ENCODE measurements at places on chromosomes 7 and 10. TPM values are rescaled to one million over a fixed set of nuclear protein-coding genes. Genes with fewer than 3 reads are reported as not detected.

The PRTFDC1 gene
- polyA plus RNA-seq, result 9.7 TPM

DNA sequence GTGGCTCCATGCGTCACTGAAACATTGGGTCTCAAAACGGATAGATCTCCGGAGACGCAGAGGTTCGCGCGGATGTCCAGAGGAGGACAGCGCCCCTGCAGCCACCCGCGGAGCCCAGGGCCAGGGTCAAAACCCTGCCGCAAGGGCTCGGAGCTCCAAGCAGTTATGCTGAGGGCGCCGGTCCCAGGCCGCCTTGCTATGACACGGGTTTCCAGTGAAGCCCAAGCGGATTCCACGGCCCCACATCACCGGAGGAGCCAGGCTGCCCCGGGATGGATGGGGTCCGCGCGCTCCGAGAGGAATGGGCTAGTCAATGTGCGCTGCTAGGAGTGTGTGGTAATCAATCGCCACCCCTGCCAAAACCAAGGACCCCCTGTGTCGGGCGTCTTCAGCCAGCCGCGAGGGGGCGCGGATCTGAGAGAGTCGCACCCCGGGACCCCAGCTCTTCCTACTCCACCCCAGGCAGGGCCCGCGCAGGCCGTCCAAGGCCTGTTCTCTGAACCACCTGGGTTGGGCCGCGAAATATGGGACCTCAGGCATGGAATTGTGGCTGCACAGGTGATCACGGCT, 5.6 kb upstream of the EMX2 start:
- DNase-seq, result no peak
- H3K36me3 ChIP-seq, result no peaks in the 10 kb centered on the region
- H3K4me3 ChIP-seq, result no peak overlapping the region
- H3K27ac ChIP-seq, result no peak overlapping the region

DNA sequence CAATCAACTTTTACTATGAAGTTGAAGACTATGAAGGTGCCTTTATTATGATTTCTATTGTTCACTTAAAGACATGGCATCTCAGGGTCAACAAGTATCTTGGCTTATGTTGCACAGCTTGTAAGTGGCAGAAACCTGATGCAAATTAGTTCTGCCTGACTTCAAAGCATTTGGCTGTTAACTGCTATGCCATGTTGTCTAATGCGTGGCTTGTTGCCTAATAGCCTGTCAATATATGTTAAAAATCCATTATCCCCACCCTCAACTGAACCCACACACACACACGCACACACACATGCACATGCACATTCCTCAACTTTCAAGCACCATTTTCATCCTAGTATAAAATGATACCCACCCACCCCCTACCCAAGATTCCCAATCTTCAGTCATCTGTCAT, 217.1 kb downstream of the NRG3 start:
- H3K36me3 ChIP-seq, result no peaks in the 10 kb centered on the region
- H3K4me3 ChIP-seq, result no peak overlapping the region
- H3K27ac ChIP-seq, result no peak overlapping the region
- DNase-seq, result no peak

DNA sequence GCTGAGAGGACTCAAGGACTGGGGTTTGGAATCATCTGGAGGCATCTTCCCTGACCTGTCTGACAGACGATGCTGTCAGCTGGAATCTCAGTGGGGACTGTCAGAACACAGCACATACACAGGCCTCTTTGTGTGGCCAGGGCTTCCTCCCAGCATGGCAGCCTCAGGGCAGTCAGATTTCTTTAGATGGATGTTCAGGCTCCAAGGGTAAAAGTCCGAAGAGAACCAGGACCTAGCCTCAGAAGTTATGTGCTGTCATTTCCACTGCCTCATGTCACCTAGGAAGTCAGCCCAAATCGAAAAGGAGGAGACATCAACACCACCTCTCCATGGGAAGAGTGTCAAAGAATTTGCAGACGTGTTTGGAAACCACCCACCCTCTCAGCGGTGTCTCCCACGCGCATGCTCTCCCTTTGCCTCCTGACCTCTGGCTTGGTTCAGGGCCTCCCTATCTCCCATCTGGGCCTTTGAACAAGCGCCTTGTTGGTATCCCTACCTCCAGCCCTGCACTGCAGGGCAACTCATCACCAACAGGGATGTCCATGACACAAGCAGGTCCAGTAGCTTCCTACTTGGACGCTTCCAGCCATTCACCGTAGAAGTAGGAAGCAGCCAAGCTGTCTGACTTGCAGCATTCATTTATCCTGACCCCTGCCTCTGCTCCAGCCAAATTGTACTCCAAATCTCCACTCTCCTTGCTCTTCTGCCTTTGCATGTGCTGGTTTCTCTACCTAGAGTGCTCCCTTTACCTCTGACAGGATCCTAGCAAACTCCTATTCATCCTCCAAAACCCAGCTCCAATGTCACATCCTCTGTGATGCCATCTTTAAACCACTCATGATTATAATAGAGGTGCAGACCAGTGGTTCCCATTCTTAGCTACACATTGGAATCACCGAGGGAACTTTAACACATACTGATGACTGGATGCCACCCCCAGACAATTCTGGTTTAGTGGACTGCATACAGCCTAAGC, 121.6 kb downstream of the OAT start:
- no peaks in the 10 kb centered on the region for H3K27me3 ChIP-seq
- H3K27ac ChIP-seq, result no peak overlapping the region
- no peak for DNase-seq
- H3K4me3 ChIP-seq, result no peak overlapping the region

- no peaks in the 10 kb centered on the region for H3K4me1 ChIP-seq
- no peaks in the 10 kb centered on the region for H3K27me3 ChIP-seq
- H3K27ac ChIP-seq, result no peak overlapping the region
- no peaks in the 10 kb centered on the region for H3K36me3 ChIP-seq
- no peak for DNase-seq
Measured at GRCh38 chr7:38558761-38559345, 72.3 kb downstream of the AMPH start.

GRCh38 chr10:103911021-103911459, 6.9 kb downstream of the STN1 start:
- DNase-seq, result no peak
- peaks cover 7% of the 10 kb centered on the region for H3K4me1 ChIP-seq
- H3K27me3 ChIP-seq, result no peaks in the 10 kb centered on the region

The ITGB8 gene
- polyA plus RNA-seq, result 37.7 TPM

DNA sequence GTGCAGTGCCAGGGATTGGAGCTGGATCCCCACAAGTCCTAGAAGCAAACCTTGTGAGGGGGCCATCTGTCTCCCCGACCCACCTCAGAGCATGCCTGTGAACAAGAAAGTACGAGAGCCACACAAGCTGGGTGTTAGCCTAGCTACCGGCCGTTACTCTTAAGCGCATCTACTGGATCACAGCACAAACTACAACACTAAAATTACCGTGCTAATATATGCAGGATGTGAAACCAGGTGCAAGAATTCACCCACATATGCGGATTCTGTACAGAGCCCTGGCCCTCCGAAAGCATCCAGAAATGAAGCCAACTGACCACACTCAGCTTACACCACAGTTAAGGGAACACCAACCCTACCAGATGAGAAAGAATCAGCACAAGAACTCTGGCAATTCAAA, 16.0 kb upstream of the PRSS1 start:
- no peak for DNase-seq
- H3K4me3 ChIP-seq, result no peak overlapping the region
- H3K27ac ChIP-seq, result no peak overlapping the region
- H3K27me3 ChIP-seq, result no peaks in the 10 kb centered on the region
- no peaks in the 10 kb centered on the region for H3K4me1 ChIP-seq

DNA sequence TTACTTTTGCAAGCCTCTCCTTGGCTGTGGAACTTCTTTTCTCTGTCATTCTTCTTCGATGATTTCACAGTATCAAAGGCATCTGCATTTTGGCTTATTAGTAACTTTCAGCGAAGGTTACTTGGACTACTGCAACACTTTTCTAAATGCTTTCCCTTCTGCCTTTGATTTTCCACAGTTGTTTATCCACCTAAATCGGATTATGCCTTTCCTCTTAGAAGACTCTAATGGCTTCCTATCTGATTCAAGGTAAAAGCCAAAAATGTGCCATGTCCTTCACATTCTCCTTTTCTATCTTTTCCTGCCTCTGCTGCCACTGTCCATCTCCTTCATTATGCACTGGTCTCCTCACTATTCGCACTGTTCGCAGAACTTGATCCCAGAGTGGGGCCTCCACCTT, 1606.3 kb upstream of the LRRTM3 start:
- no peak overlapping the region for H3K4me3 ChIP-seq
- H3K27me3 ChIP-seq, result no peaks in the 10 kb centered on the region
- H3K36me3 ChIP-seq, result no peaks in the 10 kb centered on the region
- H3K4me1 ChIP-seq, result no peaks in the 10 kb centered on the region
- H3K27ac ChIP-seq, result no peak overlapping the region

DNA sequence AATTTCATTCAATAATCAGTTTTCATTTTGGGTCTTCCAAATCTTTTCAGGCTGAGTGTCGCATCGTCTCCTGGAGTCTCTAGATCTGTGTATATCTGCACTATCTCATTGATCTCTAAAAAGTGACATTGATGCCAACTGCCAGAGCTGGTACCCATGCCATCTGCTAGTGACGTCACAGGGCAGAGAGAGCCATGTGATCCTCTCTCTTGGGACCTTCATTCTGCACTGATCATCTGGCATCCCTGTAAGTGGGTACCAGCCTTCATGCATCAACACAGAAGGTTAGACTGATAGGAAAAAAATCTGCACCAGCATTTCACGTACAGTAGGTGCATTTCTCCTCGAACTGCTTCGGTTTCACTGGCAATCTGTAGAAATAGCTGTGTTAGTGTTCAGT, at the start of gene NEUROD6:
NEUROD6 (minus strand) TSS at position 124 of the 400 bp plus-strand sequence. CDS start 1,458 bp downstream, outside the sequence.
- H3K27ac ChIP-seq, result no peak within 1 kb of the TSS
- H3K36me3 ChIP-seq, result no peaks in the 10 kb centered on the region
- DNase-seq, result no peak
- no peaks in the 10 kb centered on the region for H3K4me1 ChIP-seq
- H3K27me3 ChIP-seq, result peaks cover 2% of the 10 kb centered on the region

- no peaks in the 10 kb centered on the region for H3K4me1 ChIP-seq
- no peak overlapping the region for H3K4me3 ChIP-seq
- no peak overlapping the region for H3K27ac ChIP-seq
- no peaks in the 10 kb centered on the region for H3K36me3 ChIP-seq
- no peaks in the 10 kb centered on the region for H3K27me3 ChIP-seq
- DNase-seq, result no peak
Measured at GRCh38 chr7:5443678-5444077, 20.0 kb upstream of the TNRC18 start.

DNA sequence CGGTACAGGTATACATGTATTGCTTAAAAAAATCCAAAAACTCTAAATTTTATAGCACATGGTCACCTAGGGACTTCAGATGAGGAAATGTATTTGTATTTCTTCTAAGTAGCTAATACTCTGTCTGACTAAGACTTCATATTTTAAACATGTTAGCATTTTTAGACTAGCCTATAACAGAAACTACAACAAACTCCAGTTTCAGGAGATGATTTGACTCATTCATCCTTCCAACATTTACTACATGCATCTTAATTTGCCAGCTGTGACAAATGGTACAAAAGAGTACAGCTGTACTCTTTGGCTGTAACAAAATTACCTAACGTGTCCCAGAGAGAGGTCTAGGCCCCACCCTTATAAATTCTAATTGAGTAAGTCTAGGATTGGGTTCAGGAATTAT, 22.2 kb downstream of the TMEM209 start:
- no peak for DNase-seq
- H3K27me3 ChIP-seq, result no peaks in the 10 kb centered on the region
- no peak overlapping the region for H3K4me3 ChIP-seq
- H3K36me3 ChIP-seq, result peaks cover 4% of the 10 kb centered on the region

The WEE2 gene
- not detected for polyA plus RNA-seq

DNA sequence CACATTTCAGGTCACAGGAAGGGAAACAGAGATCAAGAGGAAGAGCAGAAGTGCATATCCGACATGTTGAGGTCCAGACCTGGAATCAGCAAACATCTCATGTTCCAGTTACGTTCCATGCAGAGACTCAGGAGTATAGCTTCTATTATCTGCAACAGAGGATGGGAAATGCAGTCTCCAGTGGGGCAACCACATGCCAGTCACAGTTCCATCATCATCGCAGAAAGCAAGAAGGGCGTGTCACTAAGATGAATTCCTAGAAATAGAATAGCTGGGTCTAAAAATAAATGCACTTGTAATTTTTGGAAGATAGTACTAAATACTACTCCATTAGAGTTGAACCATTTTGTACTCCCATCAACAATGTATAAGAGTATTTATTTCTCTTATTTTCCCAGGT, 133.2 kb upstream of the MDFIC start:
- H3K27ac ChIP-seq, result no peak overlapping the region
- no peak overlapping the region for H3K4me3 ChIP-seq
- no peaks in the 10 kb centered on the region for H3K4me1 ChIP-seq
- H3K27me3 ChIP-seq, result no peaks in the 10 kb centered on the region
- H3K36me3 ChIP-seq, result no peaks in the 10 kb centered on the region
- no peak for DNase-seq

DNA sequence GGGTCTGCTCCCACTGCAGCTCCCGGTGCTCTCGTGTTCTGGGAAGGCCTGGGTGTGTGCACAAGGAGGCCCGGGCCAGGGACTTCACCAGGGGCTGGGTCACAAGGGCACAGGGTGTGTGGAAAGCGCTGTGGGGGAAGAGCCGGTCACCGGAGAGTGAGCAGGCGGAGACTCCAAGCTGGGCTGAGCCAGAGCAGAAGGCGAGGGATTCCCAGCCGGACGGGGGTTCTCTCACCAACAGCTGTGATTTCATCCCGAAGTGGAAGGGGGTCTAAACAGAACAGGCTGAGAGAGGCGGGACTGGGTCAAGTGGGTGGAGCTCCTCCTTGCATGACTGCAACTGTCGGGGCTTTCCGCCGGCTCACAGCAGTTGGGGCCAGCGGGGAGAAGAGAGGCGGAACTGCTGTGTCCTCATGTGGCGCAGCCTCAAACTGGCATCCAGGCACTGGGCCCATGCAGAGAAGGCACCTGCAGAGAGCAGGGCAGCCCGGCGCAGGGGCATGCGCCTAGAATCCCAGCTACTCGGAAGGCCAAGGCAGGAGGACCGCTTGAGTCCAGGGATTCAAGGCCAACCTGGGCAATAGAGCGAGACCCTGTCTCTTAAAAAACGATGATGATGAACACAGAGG, 7.6 kb upstream of the ORAI2 start:
- peak; percentile 25 for DNase-seq
- no peak overlapping the region for H3K4me3 ChIP-seq
- no peaks in the 10 kb centered on the region for H3K27me3 ChIP-seq
- no peaks in the 10 kb centered on the region for H3K4me1 ChIP-seq

The C10orf90 gene
- polyA plus RNA-seq, result not detected

- DNase-seq, result no peak
- H3K4me3 ChIP-seq, result no peak overlapping the region
- no peaks in the 10 kb centered on the region for H3K4me1 ChIP-seq
- no peak overlapping the region for H3K27ac ChIP-seq
- H3K27me3 ChIP-seq, result no peaks in the 10 kb centered on the region
- no peaks in the 10 kb centered on the region for H3K36me3 ChIP-seq
Measured at GRCh38 chr7:71472962-71473361, 341.0 kb downstream of the GALNT17 start.

GRCh38 chr7:21757537-21758282, 188.0 kb downstream of the CDCA7L start:
- no peak overlapping the region for H3K4me3 ChIP-seq
- H3K27ac ChIP-seq, result no peak overlapping the region
- no peaks in the 10 kb centered on the region for H3K36me3 ChIP-seq
- no peak for DNase-seq

The AHR gene
- 26.2 TPM for polyA plus RNA-seq

The PLEKHS1 gene
- 40.5 TPM for polyA plus RNA-seq
